ENCODE measurements at places on chromosomes 5 and 9. TPM values are rescaled to one million over a fixed set of nuclear protein-coding genes. Genes with fewer than 3 reads are reported as not detected.

The ANXA2R gene
- 1.9 TPM for total RNA-seq

The C5orf63 gene
- 7.8 TPM for total RNA-seq

The CER1 gene
- total RNA-seq: not detected

The RGS3 gene
- 124 TPM for total RNA-seq

The SLC4A9 gene
- total RNA-seq: 0.21 TPM

The TPD52L3 gene
- total RNA-seq: not detected

The ADGRV1 gene
- 0.32 TPM for total RNA-seq

The FOXD4L3 gene
- not detected for total RNA-seq
